NCI-H446 (cell line): ENCODE measurements at places on chromosomes 7 and 10.

DNA sequence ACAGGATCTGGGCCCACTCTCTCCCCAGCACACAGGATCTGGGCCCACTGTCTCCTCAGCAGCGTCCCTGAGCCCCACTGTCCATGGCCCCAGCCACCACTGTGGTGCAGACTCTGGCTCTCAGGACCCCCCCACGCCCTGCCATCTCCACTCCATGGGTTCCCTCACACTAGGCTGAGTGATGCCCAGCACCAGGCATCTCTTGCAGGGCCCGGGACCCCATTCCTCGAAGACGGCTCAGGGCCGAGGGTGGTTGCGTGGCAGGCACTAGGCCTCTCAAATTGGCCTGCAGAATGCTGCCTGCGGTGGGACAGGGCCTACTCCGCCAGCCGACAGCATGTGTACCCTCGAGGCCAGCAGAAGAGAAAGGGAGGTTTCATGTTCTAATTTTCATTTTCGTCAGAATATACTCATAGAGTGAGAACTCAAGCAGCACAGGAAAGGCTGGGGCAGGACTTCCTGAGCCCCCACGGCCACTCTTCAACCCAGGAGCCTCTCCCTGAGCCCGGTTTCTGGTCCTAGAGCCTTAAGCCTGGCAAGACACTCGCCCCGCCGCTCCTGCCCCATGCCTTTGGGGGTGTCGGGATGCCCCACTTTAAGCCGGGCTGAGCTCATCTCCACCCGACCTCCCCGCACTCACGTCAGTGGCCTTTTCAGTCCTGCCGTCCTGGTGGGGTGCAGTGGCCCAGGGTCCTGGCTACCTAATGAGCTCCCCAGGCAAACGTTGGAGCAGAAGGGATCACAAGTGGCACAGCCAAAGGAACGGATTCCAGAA lies 44.0 kb downstream of the PWWP2B start:
- DNase-seq = no peak

DNA sequence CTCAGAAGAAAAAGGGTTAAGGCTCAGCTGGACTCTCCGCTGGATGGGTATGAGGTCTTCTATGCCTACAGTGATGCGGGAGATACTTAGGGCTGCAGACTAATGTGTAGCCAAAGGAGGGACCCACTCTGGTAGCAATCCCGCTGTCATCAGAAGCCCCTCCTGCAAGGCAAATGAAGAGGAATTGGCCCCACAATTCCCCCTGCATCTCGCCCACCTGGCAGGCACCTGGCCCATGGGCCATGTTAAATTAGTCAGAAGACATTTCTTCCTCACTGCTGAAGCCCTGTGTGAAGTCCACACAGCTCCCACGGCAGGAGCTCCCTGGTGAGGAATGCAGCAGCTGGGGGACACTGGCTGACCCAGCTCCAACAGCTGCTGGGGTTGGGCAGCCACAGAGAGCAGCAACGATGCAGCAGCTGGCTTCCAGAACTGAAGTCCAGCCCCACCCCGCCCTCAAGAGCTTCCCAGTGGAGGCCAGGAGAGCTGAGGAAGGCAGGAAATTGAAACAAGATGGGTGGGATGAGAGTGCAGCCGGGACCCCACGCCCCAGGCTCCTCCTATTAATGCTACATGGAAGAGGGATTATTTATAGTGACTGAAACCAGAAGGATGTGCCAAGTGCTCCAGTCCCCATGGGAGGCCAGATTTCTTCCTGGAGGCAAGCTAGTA lies 5.5 kb downstream of the VSTM4 start:
- no peak for DNase-seq

- DNase-seq = no peak
Observed at GRCh38 chr7:141444961-141445360, 106.2 kb upstream of the AGK start.

- no peak for DNase-seq
Observed at GRCh38 chr7:46682836-46683624, 762.0 kb upstream of the IGFBP3 start.

- no peak for DNase-seq
Observed at GRCh38 chr7:72335561-72336381, 76.4 kb downstream of the CALN1 start.

- no peak for DNase-seq
Observed at GRCh38 chr10:3426190-3426845, 253.7 kb upstream of the PITRM1 start.

- no peak for DNase-seq
Observed at GRCh38 chr7:137287651-137288258, 55.8 kb downstream of the PTN start.

DNA sequence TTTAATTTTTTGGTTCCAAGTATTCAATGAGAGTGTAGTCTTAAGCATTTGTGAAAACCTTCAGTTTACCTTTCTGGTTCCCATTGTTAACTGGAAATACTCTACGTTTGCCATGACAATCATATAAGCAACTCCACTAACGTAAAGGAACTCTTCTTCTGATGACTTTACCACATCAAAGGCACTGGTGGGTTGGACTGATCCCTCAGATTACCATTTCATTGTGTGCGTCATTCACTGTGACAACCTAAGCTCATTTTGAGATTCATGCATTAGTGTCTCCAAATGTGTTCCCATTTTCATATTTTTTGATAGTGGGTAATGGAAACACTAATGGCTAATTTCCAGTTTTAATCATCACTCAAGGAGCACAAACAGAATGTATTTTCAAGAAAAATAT lies 119.9 kb upstream of the COL1A2 start:
- no peak for DNase-seq

GRCh38 chr10:101934686-101935305 lies 91.2 kb upstream of the KCNIP2 start:
- DNase-seq = no peak

DNA sequence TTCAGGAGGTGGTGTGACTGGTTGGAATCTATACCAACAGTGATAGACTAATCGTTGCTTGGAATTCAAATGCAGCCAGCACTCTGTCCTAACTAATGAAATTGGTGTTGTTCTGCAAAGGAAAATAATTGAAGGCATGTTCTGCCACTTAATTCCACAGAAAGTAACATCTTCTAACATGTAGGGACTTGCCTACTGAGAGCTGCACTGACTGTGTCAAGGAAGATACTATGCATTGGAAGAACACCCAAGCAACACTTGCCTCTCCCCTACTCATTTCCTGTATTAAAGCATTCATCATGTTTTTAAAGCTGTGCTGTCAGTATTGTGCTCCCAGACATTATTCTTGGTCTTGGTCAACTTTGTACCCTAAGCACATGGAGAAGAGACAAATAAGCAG lies 2.7 kb upstream of the CYP3A7 start:
- DNase-seq = no peak

DNA sequence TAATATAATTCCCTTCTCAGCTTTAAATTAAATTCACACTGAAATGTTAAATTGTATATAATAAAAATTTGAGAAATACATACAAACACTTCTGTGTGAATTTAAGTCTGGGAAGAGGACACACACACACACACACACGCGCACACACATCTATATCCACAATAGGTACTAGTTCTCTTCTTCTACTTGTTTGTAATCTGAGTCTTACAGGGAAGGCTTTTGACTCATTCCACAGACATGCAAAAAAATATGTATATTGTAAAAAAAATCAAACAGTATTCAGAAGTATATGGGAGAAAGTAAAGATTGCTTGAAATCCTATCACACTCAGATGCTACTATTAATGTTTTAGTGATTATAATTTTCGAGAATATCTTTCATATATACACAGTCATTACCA lies 276.2 kb downstream of the MDFIC start:
- no peak for DNase-seq

DNA sequence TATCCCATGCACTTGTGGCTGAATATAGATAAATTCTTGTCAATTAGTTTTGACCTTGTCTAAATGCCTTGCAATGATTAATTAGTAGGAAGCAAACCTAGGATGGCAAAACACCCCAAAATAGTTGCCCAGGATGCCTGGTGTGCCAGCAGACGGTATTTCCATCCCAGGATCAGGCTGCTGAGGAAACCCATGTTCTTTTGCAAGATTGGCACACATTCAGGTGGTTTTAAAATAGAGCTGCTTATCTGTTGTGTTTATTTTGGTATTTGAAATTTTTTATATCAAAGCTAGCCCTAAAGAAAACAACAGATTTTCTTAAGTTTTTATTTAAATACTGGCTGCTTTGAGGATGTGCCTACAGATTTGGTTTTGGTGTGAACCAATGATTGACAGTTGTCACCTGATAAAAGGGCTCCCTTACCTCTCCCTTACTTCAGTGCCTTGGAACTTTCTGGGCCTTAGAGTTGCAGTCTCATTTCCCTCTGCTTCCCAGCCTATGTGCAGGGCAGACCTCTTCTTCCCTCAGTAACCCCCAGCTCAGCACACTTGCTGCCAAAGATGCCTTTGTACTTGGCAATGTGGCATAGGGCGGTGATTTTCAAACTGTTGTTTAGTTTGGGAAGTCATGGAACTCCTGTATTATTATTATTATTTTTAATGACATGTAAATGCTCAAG lies 54.0 kb downstream of the CCNY start:
- no peak for DNase-seq

DNA sequence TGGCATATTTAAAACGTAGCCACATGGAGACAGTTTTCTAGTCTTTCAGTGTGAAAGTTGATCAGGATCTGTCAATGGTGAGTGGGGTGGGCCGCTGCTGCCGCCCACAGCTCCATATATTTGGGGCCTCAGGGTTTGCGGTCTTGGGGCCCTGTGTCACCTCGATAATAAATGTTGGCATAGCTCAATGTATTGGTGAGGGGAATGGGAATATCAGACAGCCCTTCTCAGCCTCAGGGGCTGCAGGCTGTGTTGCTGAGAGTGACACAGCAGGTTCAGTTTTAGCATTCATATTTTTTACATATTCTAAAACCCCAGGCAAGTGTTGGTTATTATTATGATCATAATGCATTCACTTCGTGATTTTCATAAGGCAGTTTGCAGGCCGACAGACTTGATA lies 5.3 kb downstream of the CDH23 start:
- DNase-seq = no peak

DNA sequence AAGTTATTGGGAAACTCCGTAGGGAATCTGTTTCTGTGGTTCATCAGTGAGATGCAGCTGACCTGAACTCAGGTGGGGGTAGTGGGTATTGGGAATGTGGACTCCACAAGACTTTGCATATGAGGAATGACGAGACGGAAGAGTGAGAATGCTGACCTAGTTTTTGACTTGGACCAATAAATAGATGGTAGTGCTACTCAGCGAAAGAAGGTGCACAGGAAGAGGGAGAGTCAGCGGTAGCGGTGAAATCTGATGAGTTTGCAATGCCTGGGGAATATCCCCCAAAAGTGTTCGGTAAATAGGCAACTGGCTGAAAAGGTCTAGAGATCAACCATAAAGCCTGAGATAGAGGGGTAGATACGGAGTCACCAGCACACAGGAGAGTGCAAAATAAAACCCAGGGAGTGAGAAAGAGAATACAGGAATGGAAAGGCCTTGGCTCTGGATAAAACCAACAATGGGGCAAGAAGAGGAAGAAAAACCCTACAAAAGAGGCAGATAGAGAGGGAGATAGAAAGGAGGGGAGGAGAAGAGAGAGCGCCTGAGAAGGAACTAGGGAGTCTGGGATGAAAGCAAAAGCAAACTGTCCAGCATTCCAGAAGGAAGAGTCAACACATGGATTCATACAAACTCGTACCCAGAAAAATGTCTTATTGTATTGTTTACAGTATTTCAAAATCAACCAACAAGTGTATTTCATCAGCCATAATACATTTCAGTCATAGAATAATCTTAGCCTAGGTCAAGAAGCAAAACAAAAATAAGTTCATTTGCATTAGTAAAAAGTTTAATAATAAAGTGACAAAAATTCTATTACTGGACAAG lies 5.4 kb downstream of the ARHGAP21 start:
- DNase-seq = no peak

DNA sequence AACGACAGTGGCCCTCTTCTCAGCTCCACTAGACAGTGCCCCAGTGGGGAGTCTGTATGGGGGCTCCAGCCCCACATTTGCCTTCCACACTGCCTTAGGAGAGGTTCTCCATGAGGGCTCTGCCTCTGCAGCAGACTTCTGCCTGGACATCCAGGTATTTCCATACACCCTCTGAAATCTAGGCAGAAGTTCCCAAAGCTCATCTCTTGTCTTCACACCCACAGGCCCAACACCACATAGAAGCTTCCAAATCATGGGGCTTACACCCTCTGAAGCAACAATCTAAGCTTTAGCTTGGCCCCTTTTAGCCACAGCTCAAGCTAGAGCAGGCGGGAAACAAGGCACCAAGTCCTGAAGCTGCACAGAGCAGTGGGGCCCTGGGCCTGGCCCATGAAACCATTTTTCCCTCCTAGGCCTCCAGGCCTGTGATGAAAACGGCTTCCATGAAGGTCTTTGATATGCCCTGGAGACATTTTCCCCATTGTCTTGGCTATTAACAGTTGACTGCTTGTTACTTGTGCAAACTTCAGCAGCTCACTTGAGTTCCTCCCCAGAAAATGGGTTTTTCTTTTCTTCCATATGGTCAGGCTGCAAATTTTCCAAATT lies 89.2 kb downstream of the KBTBD2 start:
- DNase-seq = no peak

DNA sequence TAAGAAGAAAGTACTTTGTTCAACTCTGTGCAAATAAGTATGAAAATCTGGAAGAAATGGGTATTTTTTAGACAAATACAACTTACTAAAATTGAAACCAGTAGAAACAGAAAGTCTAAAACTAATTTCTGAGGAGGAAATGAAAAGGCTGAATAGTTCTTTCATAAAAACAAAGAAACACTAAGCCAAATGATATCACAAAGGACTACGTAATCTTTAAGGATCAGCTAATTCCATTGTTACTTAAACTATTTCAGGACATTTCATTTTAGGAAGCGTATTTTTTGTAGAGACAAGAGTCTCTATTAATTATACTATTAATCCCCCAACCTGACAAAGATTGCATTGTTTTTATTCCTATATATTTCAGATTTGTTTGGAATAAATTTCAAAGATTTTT lies 11.2 kb upstream of the CCSER2 start:
- DNase-seq = no peak

- DNase-seq = no peak
Observed at GRCh38 chr7:25675789-25676474, 447.6 kb upstream of the NPVF start.

GRCh38 chr7:150949971-150950491 lies 28.1 kb downstream of the KCNH2 start:
- no peak for DNase-seq

DNA sequence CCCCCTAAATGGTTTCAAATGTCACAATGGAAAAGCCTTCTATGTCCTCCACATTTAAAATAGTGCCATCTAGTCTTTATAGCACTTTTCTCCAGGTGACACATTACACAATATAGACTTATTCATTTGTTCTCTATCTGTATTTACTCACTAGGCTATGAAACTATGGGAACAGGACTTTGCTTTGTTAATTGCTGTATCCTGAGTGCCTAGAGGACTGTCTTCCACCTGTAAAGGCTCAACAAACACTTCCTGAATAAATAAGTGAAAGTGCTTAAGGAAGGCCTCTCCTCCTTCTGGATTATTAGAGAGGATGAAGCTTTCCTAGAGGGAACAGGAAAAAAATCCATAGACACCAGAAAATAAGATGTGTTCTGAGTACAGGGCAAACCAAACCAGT lies 397.6 kb upstream of the LRRN3 start:
- no peak for DNase-seq
